DMS53 (cell line): ENCODE measurements at places on chromosomes 12 and 14.

GRCh38 chr14:57464008-57464730, 29.5 kb downstream of the CCDC198 start:
- peak; percentile 88 for DNase-seq

DNA sequence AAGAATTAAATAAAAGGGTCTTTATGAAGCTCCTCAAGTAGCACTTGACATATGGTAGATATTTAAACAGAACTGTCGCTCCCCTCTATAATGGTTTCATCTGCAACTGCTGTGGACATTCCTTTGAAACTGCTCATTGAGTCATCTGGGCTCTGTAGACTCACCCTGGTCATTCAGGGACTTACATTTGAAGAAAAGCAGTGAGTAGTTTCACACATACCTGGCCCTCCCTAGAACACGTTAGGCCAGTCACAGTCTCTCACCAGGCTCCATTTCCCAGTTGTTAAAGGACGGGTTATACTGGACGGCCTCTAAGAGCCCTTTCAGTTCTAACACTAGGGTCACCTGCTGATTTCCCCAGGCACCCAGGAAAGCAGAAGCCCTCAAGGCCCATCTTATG, 217.0 kb downstream of the BCL11B start:
- DNase-seq: no peak

GRCh38 chr14:20797164-20797563, 5.5 kb downstream of the RNASE1 start:
- DNase-seq: no peak

DNA sequence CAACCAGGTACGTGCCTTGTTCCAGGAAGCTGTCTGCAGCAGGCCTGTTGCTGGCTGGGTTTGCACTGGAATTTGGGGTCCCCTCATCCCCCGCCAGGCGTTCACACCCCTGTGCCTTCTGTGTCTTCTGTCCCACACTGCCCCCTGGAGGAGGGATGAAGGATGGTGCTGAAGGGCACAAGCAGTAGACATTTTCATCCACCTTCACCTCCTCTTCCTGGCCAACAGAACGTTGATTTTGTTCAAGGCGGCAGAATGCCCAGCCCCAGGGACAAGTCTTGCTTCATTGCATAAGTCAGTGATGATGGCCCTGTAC, 122.1 kb downstream of the CALM1 start:
- peak; percentile 73 for DNase-seq

DNA sequence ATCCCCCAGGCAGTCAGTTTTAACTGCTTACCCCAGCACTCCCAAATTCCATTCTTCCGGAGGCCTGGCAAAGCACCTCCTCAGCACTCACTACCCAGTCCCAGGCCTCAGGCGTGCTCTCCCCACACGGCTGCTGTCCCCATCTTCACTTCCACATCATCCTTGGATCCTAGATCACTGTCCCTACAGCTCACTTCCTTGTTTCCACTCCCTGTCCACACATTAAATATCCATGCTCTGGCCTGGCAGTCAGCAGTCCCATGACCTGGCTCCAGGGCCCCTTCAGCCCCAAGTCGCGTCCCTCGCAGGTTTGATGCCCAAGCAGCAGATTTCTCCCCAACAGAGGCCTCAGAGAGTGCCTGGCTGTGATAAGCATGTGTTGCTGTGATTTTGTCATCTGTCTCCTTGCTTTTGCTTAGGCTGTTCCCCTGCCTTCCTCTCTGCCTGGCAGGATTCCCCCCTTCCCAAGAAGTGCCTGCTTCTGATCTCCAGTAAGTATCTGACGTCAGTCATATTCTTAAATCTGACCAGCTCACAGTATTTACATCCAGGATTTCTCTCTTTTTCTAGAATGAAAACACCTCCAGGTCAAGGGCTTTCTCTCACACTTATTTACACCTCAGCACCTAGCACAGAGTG, 241.7 kb downstream of the ZFP36L1 start:
- DNase-seq: no peak

- no peak for DNase-seq
Measured at GRCh38 chr14:100688598-100689461, 37.9 kb upstream of the DLK1 start.

DNA sequence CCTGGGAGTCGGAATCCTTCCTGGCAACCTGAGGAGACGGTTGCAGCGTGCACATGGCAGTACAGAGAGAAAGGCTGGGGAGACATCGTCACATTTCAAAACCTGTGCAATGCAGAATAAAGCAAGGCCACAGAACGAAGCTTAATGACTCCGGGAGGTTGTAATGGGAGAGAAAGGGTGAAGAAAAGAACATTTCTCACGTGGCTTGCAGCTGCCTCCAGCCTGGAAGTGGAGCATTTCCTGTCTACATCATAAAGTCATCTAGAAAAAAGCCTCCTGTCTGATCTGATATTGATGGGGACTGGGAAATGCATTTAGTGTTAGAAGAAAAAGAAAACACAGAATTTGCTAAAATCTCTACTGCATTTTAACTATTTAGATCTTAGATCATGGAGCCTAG, 209.3 kb downstream of the TMEM132C start:
- no peak for DNase-seq

DNA sequence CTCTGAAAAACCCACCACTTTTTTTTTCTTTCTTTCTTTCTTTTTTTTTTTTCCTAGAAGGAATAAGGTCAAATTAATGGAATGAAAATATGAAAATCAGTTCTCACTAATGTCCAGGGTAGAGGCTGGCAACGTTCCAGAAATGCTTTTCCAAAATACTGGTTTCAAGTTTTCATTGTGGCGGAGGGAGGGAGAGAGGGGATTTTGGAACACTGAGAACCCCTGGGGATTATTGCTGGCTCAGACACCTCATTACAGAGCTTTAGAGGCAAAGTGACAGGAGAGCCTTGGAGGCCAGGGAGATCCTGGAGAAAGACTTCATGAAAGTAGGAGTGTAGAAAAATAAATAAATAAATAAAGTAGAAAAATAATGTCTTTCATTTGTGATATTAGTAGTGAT, 45.4 kb downstream of the ALX1 start:
- no peak for DNase-seq
